T-cell (primary cell): ENCODE measurements at places on chromosomes 4 and X.

- no peak for DNase-seq
Observed at GRCh38 chr4:169351872-169352271, 81.1 kb upstream of the SH3RF1 start.

DNA sequence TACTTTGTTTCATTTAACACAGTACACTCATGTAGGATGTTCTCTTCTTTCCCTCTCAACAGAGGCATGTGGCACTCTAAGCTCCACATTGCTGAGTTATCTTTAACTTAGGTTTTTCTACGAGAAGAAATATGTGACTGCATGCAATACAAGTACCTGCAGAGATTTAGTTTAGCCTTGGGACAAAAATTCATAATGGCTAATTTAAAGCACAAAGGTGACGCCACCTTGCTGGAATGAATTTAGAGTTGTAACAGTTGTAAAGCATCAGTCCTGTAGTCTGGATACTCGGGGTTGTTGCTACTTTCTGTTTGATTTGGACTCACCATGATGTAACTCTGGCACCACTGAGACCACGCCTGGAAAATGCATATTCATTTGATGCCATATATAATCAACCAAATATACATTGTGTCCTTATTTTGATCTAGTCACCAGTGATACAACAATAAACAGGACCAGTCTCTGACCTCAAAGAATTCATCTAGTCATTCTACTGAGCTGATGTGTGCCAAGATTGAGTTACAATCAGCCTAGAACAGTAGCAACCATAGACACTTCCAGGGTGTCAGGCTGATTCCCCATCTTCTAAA lies 451.0 kb upstream of the ZFP42 start:
- DNase-seq = no peak

- DNase-seq = no peak
Observed at GRCh38 chrX:133440081-133440796, 24.9 kb upstream of the GPC4 start.

- no peak for DNase-seq
Observed at GRCh38 chr4:136637071-136637777, 895.1 kb downstream of the PCDH18 start.

DNA sequence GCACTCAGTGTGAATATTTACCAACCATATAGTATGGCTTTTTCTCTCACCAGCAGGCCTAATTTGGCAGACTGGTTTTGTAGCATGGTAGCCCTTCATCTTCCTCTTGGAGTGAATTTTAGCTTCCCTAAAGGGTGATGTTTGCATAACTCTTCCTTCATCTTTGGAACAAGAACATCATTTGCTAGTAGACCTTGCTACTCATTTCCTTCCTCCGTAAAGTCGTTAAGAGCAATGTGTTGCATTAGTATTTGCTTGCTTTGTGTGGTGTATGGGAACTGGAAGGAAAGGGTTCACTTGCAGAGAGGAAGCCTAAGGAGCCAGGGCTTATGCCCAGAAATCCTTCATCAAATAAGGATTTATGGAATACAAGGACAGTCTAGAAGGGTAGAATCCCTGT lies 50.2 kb upstream of the PGRMC2 start:
- DNase-seq = no peak

DNA sequence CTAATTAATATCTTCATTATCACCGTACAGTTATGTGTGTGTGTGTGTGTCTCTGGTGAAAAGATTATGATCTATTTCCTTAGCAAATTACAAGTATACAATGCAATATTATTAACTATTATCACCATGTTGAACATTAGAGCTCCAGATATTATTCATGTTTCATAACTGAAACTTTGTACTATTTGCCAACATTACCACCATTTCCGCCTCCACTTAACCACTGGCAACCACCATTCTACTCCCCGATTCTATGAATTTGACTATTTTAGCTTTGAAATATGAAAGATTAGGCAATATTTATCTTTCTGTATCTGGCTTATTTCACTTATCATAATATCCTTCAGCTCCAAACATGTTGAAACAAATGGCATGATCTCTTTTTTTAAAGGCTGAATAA lies 717.9 kb downstream of the ARAP2 start:
- no peak for DNase-seq
